ENCODE measurements at places on chromosomes 3 and 15. TPM values are rescaled to one million over a fixed set of nuclear protein-coding genes. Genes with fewer than 3 reads are reported as not detected.

Gene TMEM158
- total RNA-seq: 82.9 TPM

DNA sequence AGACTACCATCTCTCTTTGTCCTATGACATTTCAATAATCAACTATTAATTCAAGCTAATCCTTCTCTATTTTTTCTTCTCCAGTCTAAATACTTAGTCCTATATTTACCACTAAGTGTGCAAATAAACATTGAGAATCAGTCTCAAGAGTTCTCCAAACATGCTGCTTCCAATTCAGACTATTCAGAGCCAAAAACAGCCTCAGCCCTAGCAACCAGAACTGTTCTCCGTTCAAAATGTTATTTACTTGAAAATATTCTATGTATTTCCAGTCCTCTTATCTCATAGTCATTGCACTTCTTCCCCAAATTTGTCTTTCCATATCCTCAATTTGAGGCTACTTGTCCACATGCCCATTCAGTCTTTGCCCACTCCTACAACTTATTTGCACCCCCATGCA is 805.5 kb downstream of the IGSF11 start:
- no peaks in the 10 kb centered on the region for H3K4me1 ChIP-seq
- H3K36me3 ChIP-seq: no peaks in the 10 kb centered on the region
- H3K4me3 ChIP-seq: no peak overlapping the region
- no peaks in the 10 kb centered on the region for H3K27me3 ChIP-seq
- no peak for DNase-seq

Gene CSPG5
- total RNA-seq: 0.66 TPM

Gene TGM4
- total RNA-seq: 1.2 TPM

DNA sequence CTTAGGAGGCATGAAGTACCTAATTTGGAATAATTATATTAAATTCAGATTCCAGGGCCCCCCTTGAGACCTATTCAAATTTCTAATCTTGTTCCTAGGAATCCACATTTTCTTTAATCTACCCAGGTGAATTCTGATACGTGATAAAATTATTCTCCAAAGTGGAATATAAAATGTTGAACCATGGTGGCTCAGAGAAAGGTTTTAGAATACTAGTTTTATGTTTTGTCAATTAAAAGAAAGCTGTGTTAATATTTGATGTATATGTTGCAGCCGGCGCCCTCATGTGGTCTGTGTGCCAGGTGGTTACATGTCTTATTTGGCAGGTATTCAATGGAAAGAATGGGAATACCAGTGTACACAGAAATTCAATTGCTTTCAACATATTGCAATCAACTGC is 321.8 kb downstream of the FEZF2 start:
- H3K4me3 ChIP-seq: no peak overlapping the region
- H3K4me1 ChIP-seq: no peaks in the 10 kb centered on the region
- H3K27ac ChIP-seq: no peak overlapping the region
- DNase-seq: no peak
- no peaks in the 10 kb centered on the region for H3K36me3 ChIP-seq
- H3K27me3 ChIP-seq: no peaks in the 10 kb centered on the region

All from PC-3 (cell line).